ENCODE measurements at places on chromosomes 11 and 22.

GRCh38 chr11:72535194-72535547, 100.8 kb upstream of the CLPB start:
- no peak overlapping the region for H3K4me3 ChIP-seq
- H3K27me3 ChIP-seq = peaks cover 10% of the 10 kb centered on the region
- no peaks in the 10 kb centered on the region for H3K4me1 ChIP-seq
- no peaks in the 10 kb centered on the region for H3K36me3 ChIP-seq
- DNase-seq = no peak

DNA sequence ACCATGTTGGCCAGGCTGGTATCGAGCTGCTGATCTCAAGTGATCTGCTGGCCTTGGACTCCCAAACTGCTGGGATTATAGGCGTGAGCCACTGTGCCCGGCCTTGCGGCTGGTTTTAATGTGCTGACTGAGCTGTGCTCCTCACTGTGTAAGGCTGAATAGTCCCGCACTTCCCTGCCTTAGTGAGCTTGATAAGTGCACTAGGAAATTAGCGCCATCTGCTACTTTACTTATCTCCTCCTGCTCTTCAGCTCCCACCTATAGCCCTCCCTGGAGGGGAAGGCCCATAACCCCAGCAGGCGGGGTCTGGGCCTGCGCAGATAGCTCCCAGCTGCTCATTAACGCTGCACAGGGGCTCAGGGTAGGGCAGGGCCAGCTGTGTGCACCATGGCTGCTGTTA, 49.4 kb downstream of the CLMP start:
- no peak overlapping the region for H3K27ac ChIP-seq
- no peaks in the 10 kb centered on the region for H3K36me3 ChIP-seq
- H3K4me3 ChIP-seq = no peak overlapping the region
- no peaks in the 10 kb centered on the region for H3K4me1 ChIP-seq
- no peak for DNase-seq

- no peak overlapping the region for H3K27ac ChIP-seq
- no peak overlapping the region for H3K4me3 ChIP-seq
- peaks cover 3% of the 10 kb centered on the region for H3K27me3 ChIP-seq
Measured at GRCh38 chr22:35973388-35973787, 55.2 kb downstream of the RBFOX2 start.

- DNase-seq = no peak
- H3K36me3 ChIP-seq = no peaks in the 10 kb centered on the region
- H3K27ac ChIP-seq = no peak overlapping the region
- no peaks in the 10 kb centered on the region for H3K27me3 ChIP-seq
Measured at GRCh38 chr11:92623055-92623454, 346.4 kb upstream of the MTNR1B start.
